ENCODE measurements at places on chromosomes 11 and 22.

- DNase-seq: no peak
Observed at GRCh38 chr11:2788168-2789071, 88.6 kb upstream of the KCNQ1OT1 start.

DNA sequence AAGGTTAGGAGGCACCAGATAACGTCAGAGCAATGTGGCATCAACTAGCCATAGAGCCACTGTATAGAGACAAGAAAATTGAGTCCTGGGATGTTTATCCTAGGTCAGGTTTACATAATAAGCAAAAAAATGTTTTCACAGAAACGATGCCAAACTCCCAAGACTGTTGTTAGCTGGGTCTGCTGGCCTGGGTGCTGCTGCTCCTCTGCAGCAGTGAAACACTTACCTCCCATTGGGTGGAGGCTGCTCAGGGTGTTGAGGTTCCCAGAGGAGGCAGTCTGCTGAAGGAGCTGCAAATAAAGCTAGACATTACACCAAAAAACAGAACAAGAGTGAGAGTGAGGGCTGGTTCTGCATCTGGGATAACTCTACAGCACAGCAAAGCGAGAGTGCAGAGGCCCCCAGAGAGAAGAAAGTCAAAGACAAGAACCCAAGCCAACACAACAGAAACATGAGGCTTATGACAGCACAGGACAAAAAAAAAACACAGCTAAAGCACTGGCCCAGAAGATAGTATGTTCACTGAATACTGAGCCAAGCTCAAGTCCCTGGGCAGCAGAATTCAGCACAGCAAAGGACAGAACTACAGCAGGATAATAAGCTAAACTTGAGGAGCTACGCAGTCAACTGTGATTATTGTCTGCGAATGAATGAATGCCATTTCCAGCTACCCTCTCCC is 29.9 kb upstream of the RAPSN start:
- DNase-seq: no peak

- DNase-seq: no peak
Observed at GRCh38 chr22:45212306-45212709, 28.4 kb downstream of the KIAA0930 start.

- no peak for DNase-seq
Observed at GRCh38 chr11:33867996-33868646, 23.8 kb downstream of the LMO2 start.

- DNase-seq: no peak
Observed at GRCh38 chr11:73283276-73284000, 11.3 kb downstream of the P2RY6 start.

DNA sequence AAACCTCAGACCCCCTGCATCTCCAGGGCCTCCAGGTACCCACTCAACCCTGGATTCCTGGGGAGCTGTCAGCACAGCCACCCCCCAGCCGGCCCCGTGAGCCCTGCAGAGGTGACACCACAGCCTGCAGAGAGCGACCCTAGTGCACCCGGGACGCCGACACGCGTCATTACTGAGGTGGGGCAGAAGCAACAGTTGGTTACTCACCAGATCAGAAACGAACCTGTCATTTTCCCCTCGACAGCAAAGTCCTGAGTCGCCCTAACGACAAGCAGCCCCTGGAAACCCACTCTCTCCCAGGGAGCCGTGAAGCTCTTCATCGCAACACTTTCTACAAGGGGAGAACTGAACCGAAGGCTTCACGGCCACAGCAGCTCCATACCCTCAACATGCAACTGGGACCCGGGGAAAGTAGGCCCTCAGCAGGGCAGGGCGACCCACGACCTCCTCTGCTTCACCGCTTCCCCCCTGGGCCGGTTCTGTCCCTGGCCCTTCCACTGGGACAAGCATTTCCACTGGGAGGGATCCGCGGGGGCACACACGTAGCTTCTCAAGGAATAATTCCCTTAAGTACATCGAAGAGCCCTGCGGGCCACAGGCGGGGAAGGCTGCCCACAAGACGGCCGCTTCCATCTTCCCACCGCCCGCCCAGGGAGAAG is 1.6 kb downstream of the BRD1 start:
- peak; percentile 31 for DNase-seq

DNA sequence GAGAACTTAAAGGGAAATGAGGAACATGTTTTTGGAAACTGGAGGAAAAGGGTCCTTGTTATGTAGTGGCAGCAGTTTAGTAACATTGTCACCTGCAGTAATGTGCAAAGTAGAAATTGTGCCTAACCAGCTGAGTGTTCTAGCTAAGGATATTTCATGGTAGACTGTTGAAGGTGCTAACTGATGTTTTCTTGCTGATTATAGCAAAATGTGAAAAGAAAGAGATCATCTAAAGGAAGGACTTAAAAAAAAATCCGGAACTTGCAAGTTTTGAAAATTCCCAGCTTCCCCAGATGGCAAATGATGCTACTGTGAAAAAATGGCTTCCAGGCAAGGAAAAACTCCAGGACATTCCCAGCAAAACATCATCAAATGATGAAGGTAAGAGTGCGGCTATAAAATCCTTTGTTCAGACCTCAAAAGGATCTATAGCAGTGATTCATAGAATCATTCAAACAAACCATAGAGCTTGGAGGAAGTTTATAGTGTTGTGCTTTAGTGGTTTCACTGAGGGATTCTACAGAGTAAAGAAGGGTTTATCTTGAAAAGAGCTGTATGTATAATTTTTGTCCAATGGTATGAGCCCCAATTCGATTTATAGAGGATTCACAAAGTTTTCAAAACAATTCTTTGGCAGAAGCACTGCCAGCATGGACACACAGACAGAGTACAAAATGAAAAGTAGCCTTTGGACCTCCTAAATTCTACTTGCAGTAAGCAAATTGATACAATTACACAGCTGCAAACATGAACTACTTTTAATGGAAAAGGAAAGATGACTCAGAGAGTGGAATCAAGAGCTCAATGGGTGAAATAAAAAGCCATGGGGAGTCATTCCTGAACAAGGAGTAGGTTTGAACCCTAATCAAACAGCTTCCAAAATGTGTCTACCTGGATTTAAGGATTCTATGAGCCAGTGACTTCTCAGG is 4.3 kb upstream of the TRIM44 start:
- DNase-seq: no peak

- DNase-seq: peak; percentile 60
Observed at GRCh38 chr11:10293423-10294289, at the start of gene SBF2. Gene SBF2 (minus strand): TSS chr11:10294219. CDS start chr11:10294069, 150 bp downstream.

- DNase-seq: no peak
Observed at GRCh38 chr11:85718991-85719807, 33.2 kb upstream of the CCDC89 start.

GRCh38 chr11:11414996-11415395 is 61.9 kb upstream of the CSNK2A3 start:
- no peak for DNase-seq

DNA sequence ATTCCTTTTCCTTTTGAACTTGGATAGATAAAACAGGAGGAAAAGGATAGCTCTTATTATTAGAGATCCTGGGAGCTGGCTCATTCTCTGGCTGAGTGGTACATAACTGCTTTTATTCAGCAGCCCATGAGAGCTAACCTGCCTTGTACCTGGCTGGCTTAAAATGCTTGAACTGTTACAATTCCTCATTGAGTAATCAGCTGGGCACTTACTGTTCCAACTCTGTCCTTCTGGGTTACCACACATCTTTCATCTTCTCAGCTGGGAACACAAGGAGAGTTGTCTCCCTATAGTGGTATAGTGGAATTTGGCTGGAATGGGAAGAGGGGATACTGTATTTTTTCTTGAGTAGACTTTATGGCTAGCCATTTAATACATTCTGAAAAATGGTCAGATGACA is 39.8 kb upstream of the SPTBN2 start:
- DNase-seq: no peak

- no peak for DNase-seq
Observed at GRCh38 chr11:125950696-125951651, 5.1 kb downstream of the VSIG10L2 start.

DNA sequence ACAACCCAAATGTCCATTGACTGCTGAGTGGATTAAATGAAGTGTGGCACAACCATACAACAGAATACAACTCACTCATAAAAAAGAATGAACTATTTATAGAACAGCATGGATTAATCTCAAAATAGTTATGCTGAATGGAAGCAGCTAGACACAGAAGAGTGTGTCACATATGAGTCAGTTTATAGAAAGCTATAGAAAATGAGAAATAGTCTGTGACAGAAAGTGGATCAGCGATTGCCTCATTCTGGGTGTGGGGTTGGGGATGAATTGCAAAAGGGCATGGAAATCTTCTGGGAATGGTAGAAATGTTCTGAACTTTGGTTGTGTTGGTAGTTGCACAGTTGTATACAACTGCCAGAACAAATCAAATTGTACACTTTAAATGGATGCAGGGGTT is 37.4 kb downstream of the PRR5L start:
- no peak for DNase-seq

DNA sequence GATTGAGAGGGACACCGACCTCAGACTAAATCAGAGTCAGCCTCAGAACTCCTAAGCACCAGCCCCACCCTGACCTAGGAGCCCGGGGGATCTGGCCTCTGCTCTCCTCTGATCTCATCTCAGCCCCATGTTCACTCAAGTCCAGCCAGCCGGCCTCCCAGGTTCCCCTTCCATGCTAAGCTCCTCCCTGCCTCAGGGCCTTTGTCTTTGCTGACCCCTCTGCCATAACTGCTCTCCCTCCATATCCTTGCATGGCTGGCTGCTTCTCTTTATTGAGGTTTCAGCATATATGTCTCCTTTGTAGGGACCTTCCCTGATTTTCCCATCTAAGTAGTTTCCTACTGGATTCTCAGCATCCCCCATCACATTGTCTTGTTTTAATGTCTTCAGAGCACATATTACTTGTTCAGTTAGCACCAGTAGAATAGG is 780 bp upstream of the SLC15A3 start:
- no peak for DNase-seq

DNA sequence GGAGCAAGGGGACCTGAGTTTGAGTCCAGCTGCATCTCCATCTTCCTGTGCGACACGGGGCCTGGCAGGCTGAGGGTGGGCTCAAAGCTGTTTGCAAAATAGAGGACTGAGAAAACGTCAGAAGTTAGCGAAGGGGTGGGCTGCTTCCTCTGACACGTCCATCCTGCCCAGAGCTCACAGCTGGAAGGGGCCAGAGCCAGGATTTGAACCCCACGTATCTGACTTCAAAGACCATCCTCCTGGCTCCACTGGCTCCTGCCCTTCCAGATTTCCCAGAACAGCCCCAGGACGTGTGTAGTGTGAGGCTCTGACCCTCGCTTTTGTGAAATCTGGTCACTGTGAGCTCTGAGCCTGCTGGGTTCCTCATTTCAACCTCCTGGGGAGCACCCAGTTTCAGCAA is 56.3 kb downstream of the CD82 start:
- DNase-seq: no peak

DNA sequence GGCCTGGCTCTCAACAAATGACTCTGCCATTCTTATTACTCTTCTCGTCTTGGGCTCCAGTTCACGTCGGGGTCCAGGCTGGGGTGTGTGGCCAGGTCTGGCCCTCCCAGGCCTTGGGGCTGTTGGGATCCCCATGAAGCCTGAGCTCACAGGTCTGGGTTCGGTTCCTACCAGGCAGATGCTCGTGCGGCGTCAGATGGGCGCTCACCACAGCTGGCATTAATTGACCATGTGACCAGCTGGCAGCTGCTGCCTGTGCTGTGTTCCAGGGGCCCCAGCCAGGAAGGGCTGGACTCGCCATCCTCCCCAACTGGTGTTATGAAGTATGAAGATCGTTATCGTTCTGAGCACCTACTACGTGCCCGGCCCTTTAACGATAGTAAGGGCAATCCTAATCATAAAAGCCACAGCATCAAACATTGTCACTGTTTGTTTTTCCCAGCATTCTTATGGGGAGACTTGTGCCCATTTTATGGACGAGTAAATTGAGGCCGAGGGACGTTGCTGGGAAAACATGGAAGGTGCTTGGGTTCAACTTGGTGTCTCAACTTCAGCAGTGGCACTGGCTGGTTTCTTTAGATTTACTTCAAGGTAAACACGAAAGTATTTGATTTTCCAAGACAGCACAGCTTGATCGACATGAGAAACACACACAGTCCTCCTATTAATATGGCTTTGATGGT is 26.8 kb upstream of the CACNG2 start:
- DNase-seq: no peak

GRCh38 chr11:104619751-104620150 is 278.5 kb downstream of the CASP12 start:
- no peak for DNase-seq

GRCh38 chr11:68904248-68904847 is 657 bp downstream of the IGHMBP2 start:
- DNase-seq: no peak

Measured in activated CD4-positive, alpha-beta T cell treated with anti-CD3 and anti-CD28 coated beads, Interleukin-2, amount 50 U/mL, for 24 hours (primary cell).